ENCODE measurements at places on chromosomes 12 and 14. TPM values are rescaled to one million over a fixed set of nuclear protein-coding genes. Genes with fewer than 3 reads are reported as not detected.

- DNase-seq, result no peak
- H3K27ac ChIP-seq, result no peak overlapping the region
- no peaks in the 10 kb centered on the region for H3K36me3 ChIP-seq
- H3K27me3 ChIP-seq, result peaks cover 4% of the 10 kb centered on the region
- H3K4me3 ChIP-seq, result no peak overlapping the region
Measured at GRCh38 chr12:114272071-114272470, 133.9 kb downstream of the TBX5 start.

DNA sequence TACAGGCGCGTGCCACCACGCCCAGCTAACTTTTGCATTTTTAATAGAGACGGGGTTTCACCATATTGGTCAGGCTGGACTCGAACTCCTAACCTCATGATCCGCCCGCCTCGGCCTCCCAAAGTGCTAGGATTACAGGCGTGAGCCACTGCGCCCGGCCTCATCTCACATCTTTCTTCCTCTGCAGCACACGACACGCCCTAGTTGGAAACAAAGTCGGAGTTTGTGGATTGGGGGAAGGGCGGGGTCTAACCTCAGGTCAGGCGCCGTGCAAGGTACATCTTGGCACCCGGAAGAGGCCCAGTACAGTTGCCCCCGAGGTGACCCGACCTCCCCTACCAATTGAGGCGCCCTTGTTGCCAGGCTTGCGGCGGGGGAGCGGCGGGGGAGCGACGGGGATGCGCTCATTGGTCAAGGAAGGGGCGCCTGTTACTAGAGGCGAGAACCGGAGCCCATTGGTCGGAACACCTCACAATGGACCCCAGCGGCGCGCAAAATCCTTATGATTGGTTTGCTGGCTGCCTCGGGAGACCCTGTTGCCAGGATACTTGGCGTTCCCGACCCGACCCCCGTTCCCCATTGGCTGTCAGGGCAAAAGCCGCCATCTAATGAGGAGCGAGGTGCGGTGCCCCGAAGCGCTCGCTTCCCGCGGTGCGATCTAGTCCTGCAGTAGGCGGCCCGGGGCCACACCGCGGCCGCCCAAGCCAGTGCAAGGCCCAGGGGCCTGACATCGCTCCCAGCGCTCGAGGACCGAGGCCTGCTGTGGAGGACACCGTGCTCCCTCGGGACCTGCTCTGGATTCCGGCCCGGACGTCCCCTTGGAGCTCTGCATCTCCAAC lies at the start of gene REC8:
REC8 (plus strand) TSS at position 659 of the 839 bp plus-strand sequence. CDS start 473 bp downstream, outside the sequence.
- peak within 1 kb of the TSS; percentile 82 for H3K4me3 ChIP-seq
- peaks cover 9% of the 10 kb centered on the region for H3K36me3 ChIP-seq

GRCh38 chr14:61197416-61197815 lies 83.7 kb downstream of the TMEM30B start:
- no peak overlapping the region for H3K27ac ChIP-seq
- peaks cover 65% of the 10 kb centered on the region for H3K27me3 ChIP-seq
- DNase-seq, result no peak
- H3K4me3 ChIP-seq, result no peak overlapping the region
- H3K4me1 ChIP-seq, result no peaks in the 10 kb centered on the region

Gene SLC2A14
- total RNA-seq, result 0.14 TPM

- peaks cover 11% of the 10 kb centered on the region for H3K27me3 ChIP-seq
- DNase-seq, result no peak
- no peaks in the 10 kb centered on the region for H3K36me3 ChIP-seq
- H3K4me3 ChIP-seq, result no peak overlapping the region
- H3K4me1 ChIP-seq, result no peaks in the 10 kb centered on the region
- no peak overlapping the region for H3K27ac ChIP-seq
Measured at GRCh38 chr12:66048835-66049537, 81.6 kb downstream of the LLPH start.

Gene ZDHHC22
- total RNA-seq, result not detected

GRCh38 chr12:17372508-17372907 lies 717.5 kb downstream of the RERGL start:
- no peaks in the 10 kb centered on the region for H3K36me3 ChIP-seq
- no peak for DNase-seq
- H3K4me3 ChIP-seq, result no peak overlapping the region
- H3K27ac ChIP-seq, result no peak overlapping the region
- H3K27me3 ChIP-seq, result no peaks in the 10 kb centered on the region

Measured in activated T-cell treated with anti-CD3 and anti-CD28 coated beads, Interleukin-2, amount 50 U/mL, for 72 hours (primary cell).